ENCODE measurements at places on chromosomes 5 and 9.

GRCh38 chr5:32387841-32388240, 56.7 kb downstream of the ZFR start:
- DNase-seq = no peak

GRCh38 chr9:128216781-128217553, 13.8 kb downstream of the DNM1 start:
- DNase-seq = no peak

- DNase-seq = no peak
These were observed 1.6 kb downstream of the HTR1A start for GRCh38 chr5:63960646-63961045.

DNA sequence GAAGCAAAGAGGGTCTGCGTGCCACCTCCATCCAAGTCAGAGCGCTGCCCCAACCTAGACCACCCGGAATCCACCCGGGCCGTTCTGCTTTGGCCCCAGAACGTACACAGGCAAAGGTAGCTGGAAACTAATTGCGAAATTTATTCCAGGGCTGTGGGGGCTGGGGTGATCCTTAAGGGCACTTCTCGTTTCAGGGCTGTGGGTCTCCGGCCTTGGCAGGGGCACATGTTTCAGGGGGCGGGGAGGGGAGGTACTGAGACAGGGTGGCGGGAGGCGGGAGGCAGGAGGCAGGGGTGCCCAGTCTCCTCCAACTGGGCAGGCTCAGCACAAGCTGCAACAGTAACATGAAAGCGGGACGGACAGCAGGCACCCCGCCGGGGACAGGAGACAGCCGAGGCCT, 26.1 kb downstream of the NR5A1 start:
- DNase-seq = no peak

- peak; percentile 17 for DNase-seq
These were observed 5.7 kb upstream of the TRAF2 start for GRCh38 chr9:136880651-136881050.

DNA sequence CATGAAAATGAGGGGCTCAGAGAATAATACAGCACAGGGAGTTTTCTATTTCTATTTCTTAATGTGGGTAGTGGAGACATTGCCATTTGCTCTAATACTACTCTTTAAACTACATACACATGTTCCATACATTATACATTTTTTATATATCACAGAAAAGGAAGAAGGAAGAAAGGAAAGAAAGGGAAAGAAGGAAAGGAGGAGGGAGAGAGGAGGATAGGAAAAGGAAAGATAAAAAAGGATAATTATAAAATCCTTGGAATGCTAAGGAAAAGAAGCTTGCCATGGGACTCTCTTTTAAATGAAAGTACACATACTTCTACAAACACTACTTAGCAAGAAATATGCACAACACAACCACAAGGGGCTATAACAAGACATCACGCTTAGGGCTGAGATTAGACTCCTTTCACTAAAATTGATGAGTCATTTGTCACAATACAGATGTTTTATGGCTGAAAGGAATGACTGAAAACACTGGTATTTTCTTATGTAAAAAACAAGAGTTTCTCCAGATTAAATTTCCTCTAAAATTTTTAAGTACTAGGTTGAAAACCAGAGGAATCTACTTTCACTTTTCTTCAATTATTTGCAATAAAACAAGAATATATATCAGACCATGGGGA, 219.8 kb downstream of the ARL15 start:
- no peak for DNase-seq

DNA sequence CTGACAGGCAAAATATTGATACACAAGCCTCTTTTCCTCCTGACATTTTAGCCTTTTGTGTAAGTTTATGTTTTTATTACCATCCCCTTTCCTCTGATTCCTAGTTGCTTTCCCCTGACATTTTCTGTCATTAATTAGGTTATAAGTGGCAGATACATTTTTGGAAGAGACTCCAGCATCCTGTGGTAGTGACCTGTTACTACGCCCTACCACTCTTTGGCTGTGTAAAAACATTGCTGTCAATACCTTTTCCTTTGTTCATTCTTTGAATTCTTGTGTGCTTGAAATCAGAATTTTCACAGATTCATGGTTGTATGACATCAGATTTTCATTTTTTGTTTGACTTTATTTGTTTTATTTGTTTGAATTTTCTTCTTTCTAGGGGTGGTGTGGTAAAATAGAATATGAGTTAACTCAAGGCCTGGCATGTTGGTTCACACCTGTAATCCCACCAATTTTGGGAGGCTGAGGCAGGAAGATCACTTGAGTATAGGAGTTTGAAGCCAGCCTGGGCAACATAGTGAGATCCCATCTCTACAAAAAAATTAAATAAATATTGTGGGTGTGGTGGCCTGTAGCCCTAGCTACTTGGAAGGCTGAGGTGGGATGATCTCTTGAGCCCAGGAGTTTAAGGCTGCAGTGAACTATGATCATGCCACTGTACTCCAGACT, 43.4 kb downstream of the UBE2R2 start:
- no peak for DNase-seq
